NCI-H2081 (cell line): ENCODE measurements at places on chromosomes 7 and 10.
A peak's percentile ranks its signal among the peaks of the same experiment; 100 is the strongest.

DNA sequence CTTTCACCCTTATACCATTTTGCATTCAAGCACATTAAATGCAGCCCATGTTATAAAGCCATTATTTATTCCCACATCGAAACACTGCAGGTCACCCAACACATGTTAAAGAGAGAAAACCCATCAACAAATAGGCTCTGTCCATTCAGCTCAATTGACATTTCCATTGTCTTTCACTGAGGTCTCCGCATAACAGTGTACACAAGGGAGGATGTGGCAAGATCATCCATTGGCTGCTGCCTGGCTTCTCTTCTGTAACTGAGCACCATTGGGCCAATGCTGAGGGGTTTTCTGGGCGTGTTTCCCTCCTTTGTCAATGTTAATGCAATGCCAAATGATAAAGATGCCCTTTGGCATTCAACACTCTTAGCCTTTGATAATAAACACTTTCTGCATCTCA lies 278.1 kb upstream of the SP4 start:
- peak; percentile 91 for DNase-seq

DNA sequence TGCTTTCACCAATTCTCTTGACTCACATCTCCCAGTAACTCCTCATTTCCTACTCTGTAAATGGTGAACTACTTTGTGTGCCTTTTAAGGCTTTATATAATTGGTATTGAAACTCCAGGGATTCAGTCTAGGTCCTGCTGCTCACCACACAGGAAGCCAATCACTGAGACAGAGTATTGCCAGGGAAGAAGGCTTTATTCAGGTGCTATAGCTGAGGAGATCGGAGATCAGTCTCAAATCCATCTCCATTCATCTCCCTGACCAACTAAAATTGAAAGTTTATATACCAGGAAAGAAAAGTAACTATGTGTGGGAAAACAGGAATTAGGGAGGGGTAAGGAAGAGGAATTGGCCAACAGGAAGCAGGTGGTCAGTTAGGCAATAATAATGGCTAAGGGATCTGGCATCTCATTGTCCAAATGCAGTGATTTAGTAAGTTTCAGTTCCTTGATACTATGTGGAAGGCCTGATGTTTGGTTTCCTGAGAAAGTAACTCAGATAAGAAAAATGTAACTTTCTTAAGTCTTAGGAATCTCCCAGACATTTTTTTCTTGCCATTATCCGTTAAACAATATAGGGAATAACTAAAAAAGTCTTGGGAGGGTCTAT lies 10.2 kb upstream of the SDHAF3 start:
- no peak for DNase-seq

DNA sequence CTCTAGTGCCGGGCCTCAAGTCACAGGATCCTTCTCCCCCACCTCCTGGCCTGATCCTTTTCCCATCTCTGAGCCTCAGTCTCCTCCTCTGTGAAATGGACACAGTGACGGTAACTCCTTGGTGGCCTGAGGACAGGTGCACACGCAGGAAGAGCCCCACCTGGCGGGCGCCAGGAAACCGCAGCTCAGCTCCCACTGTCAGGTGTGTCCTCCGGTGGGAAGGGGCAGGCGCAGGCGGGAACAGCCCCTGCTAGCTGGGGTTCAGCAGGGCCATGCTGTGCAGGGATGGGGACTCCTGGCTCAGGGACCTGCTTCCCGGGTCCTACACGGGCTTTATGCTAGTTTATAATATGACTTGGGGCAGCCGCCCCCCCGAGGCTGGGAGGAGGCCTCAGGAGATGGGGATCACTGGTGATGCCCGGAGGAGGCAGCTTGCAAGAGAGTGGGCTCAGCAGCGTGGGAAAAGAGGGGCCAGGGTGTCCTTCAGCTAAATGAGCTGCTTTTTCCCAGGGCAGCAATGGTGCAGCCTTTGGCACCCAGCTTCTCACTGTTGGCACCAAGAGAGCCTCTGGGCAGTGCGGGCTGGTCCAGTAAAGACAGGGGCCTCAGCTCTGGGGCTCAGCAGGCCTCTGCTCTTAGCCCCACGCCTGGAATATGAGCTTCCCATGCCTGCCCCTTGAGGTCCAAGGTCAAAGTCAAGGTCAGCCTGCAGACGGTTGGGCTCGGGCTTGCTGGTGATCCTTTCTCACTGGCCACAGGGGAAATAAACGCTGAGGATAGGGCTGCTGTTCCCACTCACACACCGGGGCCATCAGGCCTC lies 68.0 kb upstream of the FAM20C start:
- no peak for DNase-seq

- DNase-seq: no peak
Measured at GRCh38 chr7:147912291-147912690, 678.3 kb upstream of the C7orf33 start.

DNA sequence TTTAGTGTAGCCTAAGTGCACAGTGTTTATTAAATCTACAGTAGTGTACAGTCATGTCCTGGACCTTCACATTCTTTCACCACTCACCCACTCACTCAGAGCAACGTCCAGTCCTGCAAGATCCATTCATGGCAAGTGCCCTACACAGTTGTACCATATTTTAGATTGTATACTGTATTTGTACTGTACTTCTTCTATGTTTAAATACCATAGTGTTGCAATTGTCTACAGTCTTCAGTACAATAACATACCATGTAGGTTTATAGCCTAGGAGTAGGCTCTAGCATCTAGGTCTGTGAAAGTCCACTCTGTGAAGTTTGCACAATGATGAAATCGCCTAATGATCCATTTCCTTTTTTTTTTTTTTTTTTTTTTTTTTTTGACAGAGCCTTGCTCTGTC lies 12.0 kb downstream of the EEPD1 start:
- DNase-seq: no peak

DNA sequence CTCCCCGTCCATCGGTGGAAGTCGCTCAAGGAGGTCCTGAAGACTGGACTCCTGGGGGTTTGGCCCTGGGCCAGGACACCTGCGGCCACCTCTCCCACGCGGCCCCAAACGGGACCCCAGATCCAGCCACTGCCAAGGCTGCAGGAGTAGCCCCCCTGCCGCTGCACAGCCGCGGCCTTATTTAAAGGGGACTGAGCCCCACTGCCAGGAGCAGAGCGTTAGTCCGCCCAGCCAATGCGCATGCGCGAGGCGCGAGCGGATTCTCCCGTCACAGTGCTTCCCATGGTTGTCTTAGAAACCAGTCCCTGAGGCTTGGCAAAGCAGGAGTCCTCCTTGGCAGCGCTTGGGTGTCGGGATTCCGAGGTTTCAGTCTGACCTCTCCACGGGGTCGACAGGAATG lies 320.0 kb downstream of the ZNF716 start:
- no peak for DNase-seq

DNA sequence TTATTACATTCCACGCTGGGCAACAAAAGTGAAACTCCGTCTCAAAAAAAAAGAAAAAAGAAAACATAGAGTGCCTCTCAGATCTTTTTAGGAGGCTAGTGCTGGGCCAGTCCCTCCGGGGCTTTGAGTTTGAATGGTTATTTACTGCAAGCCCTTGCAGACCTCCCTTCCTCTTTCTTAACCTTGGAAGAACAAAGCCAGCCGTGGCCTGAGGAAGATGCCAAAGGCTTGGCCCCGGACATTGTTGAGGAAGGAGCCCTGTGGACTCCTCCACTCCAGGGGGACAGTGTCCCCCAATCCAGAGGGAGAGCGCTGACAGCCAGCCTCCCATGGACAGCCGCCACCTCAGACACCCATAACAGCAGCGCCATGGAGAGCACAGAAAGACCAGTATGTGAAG lies 5.0 kb downstream of the TSPAN33 start:
- DNase-seq: no peak

DNA sequence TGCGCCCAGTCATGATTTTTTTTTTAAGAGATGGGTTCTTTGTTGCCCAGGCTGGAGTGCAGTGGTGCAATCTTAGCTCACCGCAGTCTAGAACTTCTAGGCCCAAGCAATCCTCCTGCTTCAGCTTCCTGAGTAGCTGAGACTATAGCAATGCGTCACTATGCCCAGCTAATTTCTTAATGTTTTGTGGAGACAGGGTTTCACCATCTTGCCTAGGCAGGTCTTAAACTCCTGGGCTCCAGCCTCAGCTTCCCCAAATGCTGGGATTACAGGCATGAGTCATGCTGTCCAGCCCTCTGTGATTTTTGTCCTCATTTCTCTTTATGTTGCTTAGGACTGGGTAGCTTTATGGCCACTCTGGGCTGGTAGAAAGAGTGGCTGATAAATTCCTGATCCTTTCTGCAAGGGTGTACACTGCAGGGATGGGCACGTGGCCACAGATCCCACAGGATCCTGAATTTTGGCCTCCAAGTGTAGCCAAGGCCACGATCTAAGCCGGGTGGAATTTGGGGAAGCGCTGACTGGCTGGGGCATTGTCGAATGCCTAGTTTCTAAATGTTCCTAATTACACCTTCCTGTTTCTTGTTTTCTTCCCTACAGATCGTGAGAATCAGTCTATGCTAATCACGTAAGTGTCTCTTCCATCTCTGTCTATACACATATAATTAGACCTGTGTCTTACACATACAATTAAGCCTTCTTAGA lies 24.1 kb upstream of the MYH16 start:
- DNase-seq: no peak

GRCh38 chr7:87391020-87391701 lies 45.7 kb downstream of the CROT start:
- DNase-seq: no peak

DNA sequence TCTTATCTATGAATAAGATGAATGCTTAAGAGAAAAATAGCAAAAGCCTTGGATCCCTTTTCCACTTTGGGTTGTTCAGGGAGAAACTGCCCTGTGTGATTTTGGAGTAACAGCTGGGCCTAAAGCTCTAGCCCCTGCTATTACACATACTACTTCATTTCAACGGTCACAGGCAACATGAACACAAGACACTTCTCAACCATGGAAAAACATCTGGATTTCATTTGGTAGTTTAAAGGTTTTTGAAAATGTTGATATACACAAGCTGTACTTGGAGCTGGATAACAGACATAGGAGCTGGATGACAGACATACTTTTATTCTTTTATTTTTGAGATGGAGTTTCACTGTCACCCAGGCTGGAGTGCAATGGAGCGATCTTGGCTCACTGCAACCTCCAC lies 2.7 kb upstream of the CHUK start:
- no peak for DNase-seq

- no peak for DNase-seq
Measured at GRCh38 chr10:113945075-113945686, 90.7 kb downstream of the NHLRC2 start.

DNA sequence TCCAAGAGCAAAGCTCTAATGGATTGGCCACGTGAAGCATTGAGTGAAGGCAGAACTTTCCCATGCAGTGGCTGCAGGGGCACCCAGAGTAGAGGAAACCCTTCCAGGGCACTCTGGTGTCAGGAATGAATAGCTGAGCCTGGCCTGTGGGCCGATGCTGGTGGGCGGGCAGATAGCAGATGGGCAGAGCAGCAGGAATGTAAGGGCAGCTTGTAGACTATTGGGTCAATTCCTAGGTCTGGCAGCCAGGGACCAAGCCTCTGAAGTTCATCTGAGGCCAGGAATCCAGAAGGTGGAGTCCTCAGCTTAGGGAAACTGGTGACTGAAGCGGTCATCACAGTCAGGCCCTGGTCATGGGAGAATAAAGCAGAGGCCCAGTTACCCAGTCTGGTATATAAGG lies 115.4 kb downstream of the TMEM178B start:
- no peak for DNase-seq

- no peak for DNase-seq
Measured at GRCh38 chr7:2355705-2356008, 1.0 kb downstream of the EIF3B start.

DNA sequence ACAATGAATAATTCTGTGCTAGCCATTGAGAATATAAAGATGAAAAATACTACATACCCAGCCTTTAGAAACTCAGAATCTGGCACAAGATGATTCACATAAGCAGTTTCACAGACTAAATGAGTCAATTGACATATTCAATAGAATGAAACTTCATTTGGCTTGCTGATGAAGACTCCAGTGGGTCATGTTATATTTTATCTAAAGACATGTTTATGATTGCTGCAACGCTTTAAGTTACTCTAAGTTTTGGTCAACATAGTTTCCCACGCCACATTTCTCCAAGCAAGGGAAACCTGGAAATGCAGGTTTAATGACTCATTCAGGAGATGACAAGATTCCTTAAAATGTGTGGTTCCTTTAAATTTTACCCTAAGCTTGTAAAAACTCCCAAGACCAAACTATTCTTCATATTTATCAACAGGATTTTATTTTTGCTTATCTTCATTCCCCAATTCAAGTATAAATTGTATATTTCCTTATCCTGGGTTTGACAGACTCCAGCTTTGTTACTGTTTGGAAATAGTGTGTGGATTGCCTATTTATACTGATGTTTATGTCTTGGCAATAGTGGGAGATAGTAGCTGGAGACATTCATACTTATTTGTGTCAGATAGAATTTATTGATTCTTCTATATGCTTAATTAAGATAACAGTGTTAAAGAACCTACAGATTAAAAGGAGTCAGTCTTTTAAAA lies 6.6 kb downstream of the SEMA3A start:
- no peak for DNase-seq

DNA sequence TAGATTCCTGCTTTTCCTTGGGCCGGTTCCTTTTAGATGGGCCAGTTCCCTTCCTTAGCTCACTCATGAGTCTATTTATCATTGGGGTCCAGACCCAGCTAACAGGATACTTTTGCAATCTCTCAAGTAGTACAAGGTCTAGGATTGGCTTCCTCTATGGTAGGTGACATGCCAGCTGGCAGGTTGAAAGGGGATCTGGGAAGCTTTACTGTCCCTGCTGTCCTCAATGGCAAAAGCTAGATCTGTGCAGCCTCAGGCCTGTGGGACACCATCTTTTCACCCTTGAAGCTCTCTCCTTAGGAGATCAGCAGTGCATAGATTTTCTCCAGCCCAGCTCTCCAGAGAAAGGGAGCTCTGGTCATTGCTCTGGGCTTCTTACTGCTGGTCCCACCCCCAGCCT lies 96.4 kb downstream of the CUL2 start:
- DNase-seq: no peak

GRCh38 chr10:33982995-33983394 lies 648.5 kb upstream of the NRP1 start:
- DNase-seq: no peak

DNA sequence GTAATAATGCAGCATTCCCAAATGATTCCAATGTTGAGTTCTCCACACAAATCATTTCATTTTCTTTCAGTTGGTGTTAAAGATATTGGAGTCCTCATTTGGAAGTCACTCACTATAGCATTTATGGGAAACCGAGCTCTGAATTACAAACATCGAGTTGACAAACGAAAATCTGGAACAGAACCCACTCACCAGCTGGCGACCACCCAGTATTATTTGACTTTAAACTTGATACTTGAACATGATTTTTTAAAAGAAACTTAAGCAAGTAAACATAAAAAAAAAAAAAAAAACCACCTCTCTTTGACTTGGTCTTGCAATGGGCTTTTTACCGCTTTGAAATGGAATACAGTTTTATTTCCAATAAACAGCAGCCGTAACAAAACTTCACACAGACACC lies 576.6 kb upstream of the C7orf33 start:
- DNase-seq: no peak
